ENCODE measurements at places on chromosomes 3 and 15. TPM values are rescaled to one million over a fixed set of nuclear protein-coding genes. Genes with fewer than 3 reads are reported as not detected.

CCDC80 gene
- total RNA-seq = 363 TPM

SLC24A5 gene
- total RNA-seq = not detected

ARNT2 gene
- 3.7 TPM for total RNA-seq

MASP1 gene
- 56.8 TPM for total RNA-seq

MLH1 gene
- 67.7 TPM for total RNA-seq

SPINT1 gene
- total RNA-seq = 0.66 TPM

NR2E3 gene
- 0.25 TPM for total RNA-seq

FBXO40 gene
- under 0.01 TPM for total RNA-seq

OCA2 gene
- total RNA-seq = not detected

MINAR1 gene
- 0.66 TPM for total RNA-seq

PIGZ gene
- 3.9 TPM for total RNA-seq

DUSP7 gene
- 8.6 TPM for total RNA-seq

LTK gene
- total RNA-seq = 0.37 TPM

SNTN gene
- total RNA-seq = not detected

GOLGA8S gene
- under 0.01 TPM for total RNA-seq

DZIP3 gene
- 14.5 TPM for total RNA-seq

MKRN3 gene
- 0.37 TPM for total RNA-seq

SPATA12 gene
- total RNA-seq = 0.11 TPM

LAMB2 gene
- total RNA-seq = 640 TPM

MINDY2 gene
- 23.6 TPM for total RNA-seq

RTP3 gene
- not detected for total RNA-seq

PRTG gene
- 1.5 TPM for total RNA-seq

ZBTB47 gene
- 24.0 TPM for total RNA-seq

P2RY1 gene
- 1.1 TPM for total RNA-seq

C3orf22 gene
- total RNA-seq = not detected

ZNF502 gene
- total RNA-seq = 5.8 TPM

GABRA5 gene
- 0.50 TPM for total RNA-seq

HHLA2 gene
- not detected for total RNA-seq

ACOX2 gene
- total RNA-seq = 10.2 TPM

FGF12 gene
- total RNA-seq = 0.22 TPM

KCNMB2 gene
- total RNA-seq = 0.87 TPM

CIDEC gene
- not detected for total RNA-seq

LPP gene
- total RNA-seq = 111 TPM

C3orf85 gene
- total RNA-seq = not detected

OSBPL10 gene
- total RNA-seq = 13.9 TPM

SGO1 gene
- total RNA-seq = 16.2 TPM

EPHA3 gene
- total RNA-seq = 1.9 TPM

COL6A5 gene
- total RNA-seq = under 0.01 TPM

STAC gene
- total RNA-seq = 7.7 TPM

CAPN3 gene
- total RNA-seq = 0.44 TPM

COLQ gene
- 0.75 TPM for total RNA-seq

TMC3 gene
- not detected for total RNA-seq

NLGN1 gene
- total RNA-seq = 20.1 TPM

DAPK2 gene
- 5.8 TPM for total RNA-seq

CPA3 gene
- total RNA-seq = not detected

SCG3 gene
- not detected for total RNA-seq

NECTIN3 gene
- 53.0 TPM for total RNA-seq

TF gene
- total RNA-seq = under 0.01 TPM

CPEB1 gene
- total RNA-seq = 35.2 TPM

AP3B2 gene
- total RNA-seq = 0.22 TPM

NAALADL2 gene
- 13.7 TPM for total RNA-seq

RYR3 gene
- not detected for total RNA-seq

Measured in uterine smooth muscle cell (primary cell).